ENCODE measurements at places on chromosomes 16 and 17.

GRCh38 chr16:85174871-85175723 is 62.8 kb upstream of the CIBAR2 start:
- no peak for DNase-seq

- DNase-seq, result no peak
Observed at GRCh38 chr17:41690497-41690896, 1.8 kb downstream of the EIF1 start.

GRCh38 chr16:50303605-50304466 is 37.5 kb downstream of the ADCY7 start:
- no peak for DNase-seq

DNA sequence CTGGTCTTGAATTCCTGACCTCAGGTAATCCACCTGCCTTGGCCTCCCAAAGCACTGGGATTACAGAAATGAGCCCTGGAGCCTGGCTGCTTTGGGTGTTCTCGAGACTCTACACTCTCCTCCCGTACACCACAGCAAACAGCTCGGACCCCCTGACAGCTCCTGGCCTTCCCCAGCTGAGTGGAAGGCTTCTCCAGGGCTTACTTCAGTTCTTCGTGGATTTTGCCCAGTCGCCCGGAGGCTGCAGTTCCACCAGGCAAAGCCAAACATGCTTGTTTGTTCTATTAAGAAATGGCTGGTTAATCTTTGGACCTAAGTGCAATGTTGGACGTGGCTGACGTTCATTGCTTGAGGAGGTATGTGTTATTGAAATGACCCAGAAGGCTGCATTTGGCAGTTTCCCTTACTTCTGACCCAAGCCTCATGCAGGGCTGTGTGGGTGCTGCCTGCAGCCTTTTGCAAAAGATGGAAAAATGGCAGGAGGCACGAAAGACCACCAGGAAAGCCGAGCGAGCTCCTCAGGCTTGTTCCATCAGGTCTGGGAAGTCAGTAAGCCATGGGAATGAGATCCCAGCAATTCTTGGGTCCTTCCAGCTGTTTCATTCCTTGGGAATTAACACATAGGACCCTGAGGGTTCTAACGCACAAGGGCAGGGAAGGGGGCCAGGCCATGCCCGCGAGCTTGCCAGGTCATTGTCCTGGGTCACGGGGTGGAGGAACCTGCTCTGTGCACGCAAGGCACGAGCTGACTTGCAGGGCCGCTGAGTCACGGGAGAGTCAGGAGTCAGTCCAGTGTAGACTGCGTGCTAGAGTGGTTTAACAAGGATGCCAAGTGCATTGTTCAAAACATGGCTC is 23.9 kb upstream of the KLHDC4 start:
- DNase-seq, result no peak

- DNase-seq, result no peak
Observed at GRCh38 chr16:88819126-88819525, 7.4 kb upstream of the APRT start.

DNA sequence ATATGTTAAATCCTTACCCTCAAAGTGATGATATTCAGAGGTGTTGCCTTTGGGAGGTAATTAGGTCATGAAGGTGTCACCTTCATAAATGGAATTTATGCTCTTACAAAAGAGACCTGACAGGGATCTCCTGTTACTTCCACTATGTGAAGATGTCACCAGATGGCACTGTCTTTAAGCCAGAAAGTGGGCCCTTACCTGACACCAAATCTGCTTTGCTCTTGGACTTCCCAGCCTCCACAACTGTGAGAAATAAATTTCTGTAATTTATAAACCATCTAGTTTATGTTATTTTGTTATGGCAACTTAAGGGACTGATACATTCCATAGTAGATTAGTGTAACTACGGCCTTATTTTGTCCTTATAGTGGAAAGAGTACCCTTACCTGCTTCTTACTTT is 358.3 kb upstream of the SALL1 start:
- no peak for DNase-seq

DNA sequence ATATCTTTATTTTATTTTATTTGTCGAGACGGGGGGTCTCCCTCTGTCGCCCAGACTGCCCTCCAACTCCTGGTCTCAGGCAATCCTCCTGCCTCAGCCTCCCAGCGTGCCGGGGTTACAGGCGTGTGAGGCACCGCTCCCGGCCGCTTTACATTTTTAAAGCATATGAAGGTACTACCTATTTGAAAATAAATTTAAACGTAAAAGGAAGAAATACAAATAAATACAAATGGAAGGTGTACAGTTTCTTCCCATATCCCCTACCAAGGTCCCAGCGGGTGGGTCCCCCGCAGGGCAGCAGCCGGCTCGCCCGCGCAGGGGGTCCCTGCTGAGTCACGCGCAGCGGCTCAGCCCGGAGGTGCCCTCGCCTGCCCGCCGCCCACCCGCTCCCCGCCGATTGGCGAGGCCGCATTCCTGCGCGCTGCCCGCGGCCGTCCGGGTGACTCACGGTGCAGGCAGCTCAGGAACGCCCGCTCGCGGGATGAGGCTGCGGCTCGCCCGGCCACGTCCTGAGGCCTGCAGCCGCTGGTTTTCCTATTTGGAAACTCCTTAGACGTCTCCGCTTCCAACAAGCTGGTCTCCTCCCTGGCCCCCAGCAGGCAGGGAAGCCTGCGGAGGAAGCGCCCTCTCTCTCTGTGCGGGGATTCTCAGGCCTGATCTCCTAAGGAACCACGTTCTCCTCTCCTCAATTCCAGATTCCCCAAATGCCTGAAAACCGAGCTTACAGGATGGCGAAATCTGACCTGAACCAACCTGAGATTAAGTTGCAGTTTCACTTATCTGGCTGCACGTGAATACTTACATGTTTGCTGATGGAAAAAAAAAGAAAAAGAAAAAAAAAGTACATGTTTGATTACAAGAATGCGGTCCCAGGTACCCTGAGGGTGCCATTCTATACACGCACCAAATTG is 54.8 kb upstream of the MAP3K14 start:
- peak; percentile 77 for DNase-seq

All from inflammatory macrophage (primary cell).